Uterus (tissue), 4 donors: ENCODE measurements at places on chromosomes 3 and 15.

GRCh38 chr3:30795176-30795575, 99.3 kb downstream of the GADL1 start:
- DNase-seq, result no peak

DNA sequence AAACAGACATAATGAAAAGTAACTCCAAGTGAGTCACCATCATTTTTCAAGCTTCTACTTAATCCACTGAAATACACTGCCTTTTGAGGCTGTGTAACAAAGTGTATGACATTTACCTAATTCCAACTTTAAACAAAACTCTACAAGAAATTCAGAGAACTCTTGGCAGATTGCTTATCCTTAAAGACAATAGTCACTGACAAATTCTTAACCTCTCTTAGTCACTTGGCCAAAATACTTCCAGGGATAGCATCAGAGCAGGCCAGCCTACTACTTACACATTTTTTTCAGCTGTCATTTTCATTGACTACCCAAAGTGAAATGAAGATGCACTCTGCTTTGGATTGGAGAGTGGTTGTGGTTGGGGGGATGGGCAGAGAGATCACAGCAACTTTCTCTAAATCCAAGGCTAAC, 3.6 kb downstream of the WWTR1 start:
- DNase-seq, result no peak

DNA sequence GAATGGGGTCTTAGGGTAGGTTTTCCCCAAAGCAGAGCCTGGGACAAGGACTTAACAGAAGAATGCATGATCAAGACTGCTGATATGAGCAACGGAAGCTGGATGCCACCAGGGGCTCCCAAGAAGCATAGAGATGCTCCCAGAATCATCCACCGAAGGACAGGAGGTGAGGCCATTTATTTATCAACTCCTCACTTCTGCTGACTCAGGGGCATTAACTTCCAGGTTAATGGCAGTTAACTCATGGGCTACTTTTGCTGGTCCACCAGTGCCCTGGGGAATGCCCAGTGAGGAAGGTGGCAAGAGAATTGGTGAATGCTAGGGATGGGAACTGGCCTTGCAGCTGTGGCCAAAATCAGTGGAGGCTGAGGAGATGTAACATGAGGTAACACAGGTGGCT, 27.8 kb downstream of the TAFA4 start:
- no peak for DNase-seq

- DNase-seq, result no peak
These were observed 63.9 kb upstream of the ACAD9 start for GRCh38 chr3:128815318-128816064.

DNA sequence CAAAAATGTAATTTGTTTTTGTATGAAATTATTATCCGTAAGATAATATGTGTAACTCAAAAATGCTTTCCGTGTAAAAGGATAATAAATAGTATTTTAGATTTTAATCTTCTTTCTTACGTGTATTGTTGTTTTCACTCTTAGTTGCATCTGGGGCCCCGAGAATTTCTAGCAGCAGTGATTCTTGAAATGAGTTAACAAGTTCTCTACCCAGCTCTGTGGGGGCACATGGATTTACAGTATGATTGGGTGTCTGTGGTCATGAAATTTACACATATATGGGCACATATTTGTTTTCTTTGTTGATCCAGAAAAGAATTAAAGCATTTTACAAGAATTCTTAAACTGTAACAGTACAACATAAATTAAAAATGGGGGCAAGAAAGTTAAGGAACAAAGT, 145.9 kb upstream of the LRRFIP2 start:
- no peak for DNase-seq

DNA sequence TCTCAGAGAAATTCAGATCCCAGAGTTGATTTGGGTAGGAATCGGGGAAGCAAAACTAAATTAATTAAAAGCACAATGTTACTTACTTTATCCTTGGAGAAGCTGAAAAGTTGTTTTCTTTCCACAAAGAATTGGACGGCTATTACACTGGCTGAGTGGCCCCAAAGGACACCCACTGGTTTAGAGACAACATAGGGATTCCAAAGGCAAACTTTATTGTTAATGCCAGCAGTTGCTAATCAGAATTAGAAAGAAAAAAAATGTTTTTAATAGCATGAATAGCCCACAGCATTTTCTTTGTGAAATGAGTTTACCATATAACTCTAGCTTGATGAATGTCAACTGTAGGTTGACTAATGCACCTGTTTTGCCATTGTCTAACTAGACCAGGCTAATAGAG, 51.7 kb downstream of the WDR49 start:
- DNase-seq, result no peak

DNA sequence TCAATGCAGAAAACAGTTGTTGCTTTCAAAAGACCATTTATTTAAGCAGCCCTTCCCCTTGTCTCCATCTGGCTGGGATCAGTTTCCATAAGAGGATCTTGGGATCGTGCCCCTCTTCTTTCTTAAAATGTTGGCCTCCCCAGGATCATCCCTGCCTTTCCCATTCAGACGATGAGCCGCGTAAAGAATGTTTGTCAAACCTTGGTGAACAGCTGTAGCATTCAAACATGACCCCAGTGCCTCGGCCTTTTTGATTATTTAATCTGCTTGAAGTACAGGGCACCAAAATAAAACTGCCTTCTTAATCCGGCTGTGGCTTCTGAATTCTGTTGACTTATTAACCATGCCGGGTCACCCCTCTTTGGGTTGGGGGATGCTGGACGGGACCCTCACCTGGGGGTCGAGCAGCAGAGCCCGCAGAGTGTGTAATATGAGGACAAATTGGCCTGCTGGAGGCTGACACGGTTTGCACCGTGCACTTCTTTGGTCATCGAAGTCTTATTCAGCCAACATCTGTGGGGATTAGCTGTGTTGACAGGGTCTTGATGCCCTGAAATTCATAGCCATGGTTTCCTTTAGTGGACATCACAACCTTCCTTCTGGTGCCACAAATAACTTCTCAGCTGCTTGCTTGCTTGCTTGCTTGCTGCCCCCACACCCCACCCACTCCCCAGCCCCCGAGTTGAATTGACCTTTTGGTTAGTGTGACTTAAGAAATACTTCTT, at the start of gene LRTM1:
Gene LRTM1 (minus strand): TSS at position 14 of the 725 bp plus-strand sequence. CDS start 148 bp downstream, outside the sequence.
- DNase-seq, result no peak

- DNase-seq, result no peak
These were observed 345.2 kb upstream of the TPRG1 start for GRCh38 chr3:188826574-188826973.

DNA sequence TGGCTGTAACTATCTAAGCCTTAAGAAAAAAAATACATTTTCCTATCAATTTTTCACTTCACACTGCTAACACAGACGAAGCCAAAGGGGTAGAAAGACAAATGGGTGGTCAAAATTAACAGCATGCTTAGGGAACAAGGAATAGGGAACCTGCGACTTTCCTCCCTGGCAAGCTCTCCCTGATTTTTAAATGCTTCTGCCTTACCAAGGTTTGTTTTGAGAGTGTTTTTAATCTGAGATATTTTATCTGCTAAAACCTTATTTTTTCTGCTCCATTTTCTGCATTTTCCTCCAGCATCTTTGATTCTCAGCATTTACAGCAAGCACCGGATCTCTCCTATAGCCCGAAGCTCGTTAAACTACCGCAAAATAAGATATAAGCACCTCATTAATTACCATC, 214.4 kb downstream of the RORA start:
- no peak for DNase-seq

DNA sequence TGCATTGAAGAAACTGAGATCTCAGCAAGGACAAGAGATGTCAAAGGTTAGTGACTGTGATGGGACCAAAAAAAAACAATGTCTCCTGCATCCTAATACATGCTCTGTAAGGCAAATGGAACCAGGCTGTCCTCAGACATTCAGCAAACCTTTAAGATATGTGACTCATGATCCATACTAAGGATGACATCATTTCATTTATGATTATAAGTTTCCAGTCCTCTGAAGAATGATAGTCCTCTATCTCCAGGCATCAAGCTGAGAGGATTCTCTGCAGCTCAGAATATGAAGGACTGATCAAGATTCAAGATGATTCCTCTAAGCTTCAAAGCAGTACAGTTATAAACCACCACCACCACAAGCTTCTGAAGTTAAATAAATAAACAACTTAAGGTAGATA, 47.6 kb downstream of the SSR3 start:
- DNase-seq, result no peak

DNA sequence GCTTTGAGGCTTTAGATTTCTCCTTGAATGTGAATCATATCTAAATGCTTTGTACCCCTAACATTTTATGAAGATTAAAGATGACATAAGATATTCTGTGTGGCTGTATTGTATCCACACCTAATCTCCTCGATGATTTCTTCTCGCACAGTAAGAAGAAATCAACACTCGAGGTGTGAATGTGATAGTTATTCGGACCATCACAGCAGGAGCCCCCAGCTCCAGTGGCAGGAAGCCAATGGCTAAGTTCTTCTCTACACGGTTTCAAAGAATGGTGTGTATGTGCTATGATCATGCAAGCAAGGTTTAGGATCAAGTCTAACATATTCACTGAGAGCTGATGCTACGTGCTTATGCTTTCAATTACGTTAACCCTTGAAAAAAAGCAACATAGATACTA, 271.0 kb downstream of the SUCLG2 start:
- DNase-seq, result no peak

- no peak for DNase-seq
These were observed 5.3 kb upstream of the ANKDD1A start for GRCh38 chr15:64906402-64906801.

GRCh38 chr15:70610541-70610940, 152.8 kb downstream of the UACA start:
- no peak for DNase-seq

GRCh38 chr15:64197425-64197824, 34.6 kb upstream of the PPIB start:
- DNase-seq, result no peak

GRCh38 chr3:52670621-52671521, 14.8 kb downstream of the PBRM1 start:
- no peak for DNase-seq

DNA sequence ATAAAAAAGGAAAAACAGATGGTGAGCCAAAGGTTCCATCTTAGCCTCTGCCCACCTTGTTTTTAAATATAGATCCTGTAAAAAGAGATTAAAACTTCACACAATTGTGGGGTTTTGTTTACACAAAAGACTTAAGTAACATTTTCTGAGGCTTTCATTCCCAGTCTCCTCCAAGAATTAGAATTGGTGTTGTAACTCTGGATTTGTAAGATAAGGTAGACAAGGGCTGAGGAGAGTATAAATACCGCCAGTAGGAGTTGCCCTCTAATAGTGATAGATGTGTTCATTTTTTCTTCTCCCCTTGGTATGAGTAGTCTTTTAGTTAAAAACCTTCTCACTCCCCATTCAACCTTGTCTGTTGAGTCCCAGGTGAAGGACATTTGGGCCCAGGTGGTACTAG, 8.5 kb downstream of the MINDY2 start:
- DNase-seq, result no peak

- no peak for DNase-seq
These were observed 84.6 kb downstream of the SLCO3A1 start for GRCh38 chr15:91938136-91938535.

DNA sequence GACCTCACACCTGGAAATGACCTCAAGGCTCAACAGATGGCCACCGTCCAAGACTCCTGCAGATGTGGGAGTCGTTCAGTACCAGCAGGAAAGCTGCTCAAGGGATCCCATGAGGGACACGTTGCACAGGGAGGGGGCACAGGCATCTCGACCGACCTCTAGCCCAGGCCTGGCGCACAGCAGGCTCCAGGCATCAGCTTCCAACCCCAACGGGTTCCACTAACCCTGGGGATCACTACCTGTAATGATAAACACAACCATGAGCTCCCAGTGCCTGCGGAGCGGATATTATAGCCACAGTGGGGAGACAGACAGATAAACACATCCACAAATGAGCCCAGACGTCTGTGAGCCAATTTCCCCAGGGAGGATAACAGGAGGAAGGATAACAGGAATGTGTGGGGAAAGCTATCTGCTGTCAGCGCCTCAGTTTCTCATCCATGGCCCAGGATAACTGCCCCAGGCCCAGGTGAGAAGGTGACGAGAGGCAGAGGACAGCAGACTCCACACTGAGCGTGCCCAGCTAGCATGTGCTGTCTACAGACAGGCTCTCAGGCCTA, 19.9 kb downstream of the NUP210 start:
- no peak for DNase-seq

GRCh38 chr3:10352146-10352911, 31.4 kb upstream of the SEC13 start:
- no peak for DNase-seq

DNA sequence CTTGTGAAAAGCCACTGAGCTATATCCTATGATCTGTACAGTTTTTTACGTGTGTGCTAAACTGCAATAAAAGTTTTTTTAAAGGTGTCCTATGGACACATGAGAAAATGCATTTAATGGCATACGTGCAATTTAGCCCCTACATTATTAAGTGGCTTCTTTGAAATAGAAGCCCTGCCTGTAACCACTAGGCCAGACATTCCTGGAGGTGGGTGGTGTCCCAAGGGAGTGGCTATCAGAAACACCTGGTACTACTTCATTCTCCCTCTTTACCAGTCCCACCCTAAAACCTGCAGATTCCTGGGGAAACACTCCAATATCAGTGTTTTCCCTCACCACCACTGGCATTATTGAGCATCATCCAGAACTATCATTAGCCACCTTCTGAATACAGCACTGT, 100.0 kb downstream of the OXNAD1 start:
- DNase-seq, result no peak

- DNase-seq, result no peak
These were observed 30.4 kb downstream of the TFDP2 start for GRCh38 chr3:142118911-142119310.

DNA sequence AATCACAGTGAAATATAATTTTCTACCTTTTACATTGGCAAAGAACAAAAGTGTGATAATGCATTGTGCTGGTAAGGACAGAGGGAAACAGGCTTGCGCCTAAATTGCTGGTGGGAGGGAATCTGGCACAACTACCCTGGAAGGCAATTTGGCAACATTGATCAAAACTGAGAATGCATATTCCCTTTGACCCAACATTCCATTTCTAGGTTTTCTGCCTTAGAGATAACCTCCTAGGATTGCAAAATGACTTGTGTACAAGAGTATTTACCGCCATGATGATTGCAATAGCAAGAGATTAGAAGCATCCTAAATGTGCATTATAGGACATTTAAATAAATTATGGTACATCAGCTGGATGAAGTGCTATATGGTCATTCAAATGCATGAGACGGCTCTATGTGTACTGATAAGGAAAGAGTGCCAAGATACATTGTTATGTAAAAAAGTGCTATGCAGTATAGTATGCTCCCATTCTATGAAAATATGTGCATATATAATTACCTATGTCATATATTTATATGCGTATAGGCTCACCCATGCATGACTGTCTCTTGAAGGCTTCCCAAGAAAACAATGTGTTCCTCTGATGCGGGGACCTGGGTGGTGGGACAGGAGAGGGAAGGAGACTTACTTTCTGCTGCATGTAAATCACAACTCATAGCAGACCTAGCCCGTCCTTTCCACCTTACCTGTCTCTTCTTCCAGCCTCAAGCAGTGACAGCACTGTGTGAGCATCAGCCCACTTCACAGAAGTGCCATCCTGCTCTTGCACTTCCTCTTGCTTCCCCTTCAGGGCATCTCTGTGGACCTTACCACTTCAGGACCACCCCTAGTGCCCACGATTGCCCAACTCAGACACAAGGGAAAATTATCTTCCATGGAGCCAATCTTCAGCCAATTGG, 249.9 kb upstream of the TLE3 start:
- no peak for DNase-seq

- DNase-seq, result no peak
These were observed 300.7 kb downstream of the WDR72 start for GRCh38 chr15:53458736-53459135.
